ENCODE measurements at places on chromosomes 5 and 9.

- DNase-seq: no peak
Observed at GRCh38 chr9:18423791-18424531, 50.0 kb upstream of the ADAMTSL1 start.

DNA sequence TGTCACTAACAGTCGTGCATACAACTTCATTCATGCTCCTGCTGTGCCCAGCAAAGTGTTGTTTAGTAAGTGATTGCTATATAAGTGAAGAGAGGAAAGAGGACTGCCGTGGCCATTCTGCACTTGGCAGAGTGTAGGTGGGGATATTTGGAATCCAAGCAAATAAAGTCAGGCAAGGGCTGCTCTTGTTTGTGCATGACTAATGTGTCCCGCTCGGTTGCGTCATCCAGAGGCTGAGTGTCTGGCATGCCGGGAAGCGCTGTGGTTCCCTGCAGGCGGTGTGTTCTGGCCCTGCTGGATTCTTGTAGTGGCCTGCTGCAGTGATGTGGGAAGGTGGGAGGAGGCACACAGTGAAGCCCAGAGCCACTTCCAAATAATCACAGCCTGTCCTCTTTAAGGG lies 136.9 kb upstream of the ANKH start:
- DNase-seq: no peak

GRCh38 chr9:93057703-93058354 lies 672 bp upstream of the SUSD3 start:
- no peak for DNase-seq

DNA sequence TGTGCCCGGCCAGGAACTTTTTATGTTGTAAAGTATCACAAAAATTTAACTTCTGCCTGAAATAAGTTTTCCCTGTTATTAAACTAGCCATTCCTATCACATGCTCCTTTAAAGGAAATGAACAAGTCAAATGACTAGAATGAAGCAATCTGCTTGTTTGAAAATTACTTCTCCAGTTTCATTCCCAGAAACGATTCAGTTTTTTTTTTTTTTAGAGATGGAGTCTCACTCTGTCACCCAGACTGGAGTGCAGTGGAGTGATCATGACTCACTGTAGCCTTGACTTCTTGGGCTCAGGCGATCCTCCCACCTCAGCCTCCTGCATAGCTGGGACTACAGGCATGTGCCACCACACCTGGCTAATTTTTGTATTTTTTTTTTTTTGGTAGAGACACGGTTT lies 13.3 kb upstream of the GNG10 start:
- no peak for DNase-seq

- DNase-seq: no peak
Observed at GRCh38 chr5:75018805-75019587, 33.4 kb downstream of the GCNT4 start.

GRCh38 chr5:177542816-177543465 lies 11.4 kb downstream of the FAM193B start:
- peak; percentile 77 for DNase-seq

DNA sequence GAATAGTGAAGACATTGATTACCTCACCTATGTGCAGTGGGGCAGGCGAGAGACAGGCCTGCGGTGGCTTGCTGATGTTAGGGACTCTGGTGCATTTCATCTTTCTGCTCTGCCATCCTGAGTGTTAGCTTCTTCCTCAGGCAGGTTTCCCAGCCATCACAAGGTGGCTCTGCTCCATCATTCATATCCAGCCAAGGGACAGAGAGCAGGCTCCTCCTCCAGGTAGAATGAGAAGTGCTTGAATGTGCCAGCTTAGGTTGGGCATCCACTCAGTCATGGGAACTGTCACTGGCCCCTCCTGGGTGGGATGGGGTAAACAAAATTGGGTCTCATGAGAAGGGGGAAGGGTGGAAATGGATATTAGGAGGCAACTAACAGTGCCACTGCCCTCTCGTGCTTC lies 24.8 kb downstream of the GPR107 start:
- DNase-seq: no peak

DNA sequence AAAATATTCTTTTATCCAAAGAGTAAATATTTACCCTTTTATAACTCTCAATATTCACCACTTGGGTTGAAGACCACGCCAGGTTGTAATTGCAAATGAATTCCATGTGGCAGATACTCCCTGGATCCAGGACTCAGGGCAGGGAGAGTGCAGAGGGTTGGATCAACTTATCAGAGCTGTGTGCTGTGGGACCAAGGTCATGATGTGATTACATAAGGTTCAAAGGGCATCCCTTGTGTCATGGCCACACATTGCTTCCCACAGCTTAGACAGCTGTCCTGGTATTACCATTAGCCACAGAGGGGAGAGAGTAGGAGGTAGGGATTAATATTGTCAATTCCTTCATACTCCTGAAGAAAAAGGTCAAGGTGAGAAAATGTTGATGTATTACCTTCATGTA lies 133.9 kb downstream of the JAKMIP2 start:
- DNase-seq: no peak

DNA sequence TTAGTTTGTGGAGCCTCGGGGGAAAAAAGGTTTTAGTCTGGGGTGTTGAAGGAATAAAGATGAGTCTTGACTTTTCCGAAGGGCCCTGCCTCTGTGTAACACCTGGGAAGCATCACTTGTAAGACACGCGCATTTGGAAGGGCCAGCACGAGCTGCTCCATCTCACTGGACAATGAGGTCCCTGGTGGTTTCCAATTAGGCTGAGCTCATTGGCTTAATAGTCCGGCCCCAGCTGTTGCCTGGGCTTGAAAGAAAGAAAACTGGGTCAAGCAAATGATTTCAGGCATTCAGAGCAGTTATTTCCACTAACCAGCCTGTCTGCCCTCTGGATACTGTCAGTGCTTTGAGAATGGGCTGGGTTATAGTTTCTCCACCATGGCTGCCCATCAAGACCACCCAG lies 64.5 kb downstream of the NSUN2 start:
- no peak for DNase-seq

DNA sequence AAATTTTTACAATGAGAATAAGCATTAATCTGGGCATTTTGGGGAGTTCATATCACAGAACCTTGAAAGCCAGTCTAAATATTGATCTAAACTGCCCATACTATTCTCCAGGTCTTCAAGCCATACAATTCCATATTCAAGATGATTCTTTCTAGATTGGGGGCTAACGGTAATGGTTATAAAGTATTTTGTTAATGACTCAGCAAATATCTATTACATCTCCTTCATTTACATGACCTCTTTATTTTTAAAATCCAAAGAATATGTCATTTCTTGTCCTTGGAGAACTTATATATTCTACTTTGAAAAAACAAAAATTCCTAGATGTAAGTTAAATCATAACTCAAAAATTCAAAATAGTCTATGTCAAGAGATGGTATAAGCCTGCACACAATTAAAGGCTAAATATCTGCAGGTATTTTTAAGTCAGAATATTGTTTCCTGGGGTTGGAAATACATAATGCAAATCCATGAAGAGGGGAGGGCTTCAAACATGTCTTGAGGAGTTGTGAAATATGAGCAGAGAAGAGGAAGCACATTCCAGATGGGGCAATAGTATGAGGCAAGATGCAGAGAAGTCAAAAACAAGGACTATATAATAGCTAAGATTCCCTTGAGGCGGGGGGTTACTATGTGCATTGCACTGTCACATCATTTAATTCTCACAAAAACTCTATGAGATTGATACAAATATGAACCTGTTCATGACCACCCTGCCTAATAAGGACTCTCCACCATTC lies 526.4 kb downstream of the NR2F1-AS1 start:
- DNase-seq: no peak

DNA sequence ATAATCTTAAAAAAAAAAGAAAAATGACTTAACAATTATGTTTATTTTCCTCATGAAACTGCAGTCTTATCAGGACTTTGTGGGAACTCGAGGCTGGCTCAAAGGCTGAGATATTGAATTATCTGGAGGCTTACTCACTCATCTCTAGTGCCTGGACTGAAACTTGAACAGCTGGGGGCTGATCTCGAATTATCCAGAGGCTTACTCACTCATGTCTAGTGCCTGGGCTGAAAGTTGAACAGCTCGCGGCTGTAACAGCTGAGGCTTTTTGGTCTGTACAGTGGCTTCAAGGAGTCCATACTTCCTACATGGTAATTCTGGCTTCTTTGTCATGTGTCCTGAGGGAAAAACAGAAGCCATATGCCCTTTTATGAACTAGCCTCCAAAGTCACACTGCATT lies 371.9 kb downstream of the CETN3 start:
- DNase-seq: no peak

GRCh38 chr5:157345067-157345466 lies 79.1 kb downstream of the CYFIP2 start:
- no peak for DNase-seq

GRCh38 chr5:65825408-65826328 lies 100.7 kb upstream of the ERBIN start:
- no peak for DNase-seq

DNA sequence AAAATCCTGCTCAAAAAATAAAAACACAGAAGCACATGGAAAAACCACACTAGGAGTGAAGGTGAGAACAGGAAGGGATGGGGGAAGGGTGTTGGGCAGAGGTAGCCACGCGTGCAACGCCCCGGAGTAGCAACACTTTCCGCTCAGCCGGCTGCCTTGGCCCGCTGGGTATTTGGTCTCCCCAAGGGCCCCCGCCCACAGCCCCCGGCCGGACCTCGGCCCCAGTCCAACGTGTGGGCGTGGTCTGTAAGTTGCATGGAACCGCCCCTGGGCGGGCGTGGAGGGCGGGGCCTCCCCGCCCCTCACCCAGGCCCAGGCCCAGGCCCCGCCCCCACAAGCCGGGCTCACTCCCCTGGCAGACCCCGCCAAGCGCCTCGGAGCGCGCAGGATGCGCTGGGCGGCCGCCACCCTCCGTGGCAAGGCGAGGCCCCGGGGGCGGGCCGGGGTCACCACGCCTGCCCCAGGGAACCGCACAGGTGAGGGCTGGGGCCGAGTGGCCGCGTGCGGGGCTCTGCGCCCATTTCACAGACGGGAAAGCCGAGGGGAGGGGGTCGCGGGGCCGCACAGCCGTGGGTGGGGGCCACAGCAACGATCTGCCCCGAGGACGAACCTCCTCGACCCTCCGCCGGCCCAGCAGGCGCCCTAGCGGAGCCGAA lies at the start of gene SUSD3:
Gene SUSD3, plus strand, starts transcription at position 347 of the 656 bp plus-strand sequence. Its CDS starts 42 bp downstream, at position 389.
- DNase-seq: peak; percentile 93

DNA sequence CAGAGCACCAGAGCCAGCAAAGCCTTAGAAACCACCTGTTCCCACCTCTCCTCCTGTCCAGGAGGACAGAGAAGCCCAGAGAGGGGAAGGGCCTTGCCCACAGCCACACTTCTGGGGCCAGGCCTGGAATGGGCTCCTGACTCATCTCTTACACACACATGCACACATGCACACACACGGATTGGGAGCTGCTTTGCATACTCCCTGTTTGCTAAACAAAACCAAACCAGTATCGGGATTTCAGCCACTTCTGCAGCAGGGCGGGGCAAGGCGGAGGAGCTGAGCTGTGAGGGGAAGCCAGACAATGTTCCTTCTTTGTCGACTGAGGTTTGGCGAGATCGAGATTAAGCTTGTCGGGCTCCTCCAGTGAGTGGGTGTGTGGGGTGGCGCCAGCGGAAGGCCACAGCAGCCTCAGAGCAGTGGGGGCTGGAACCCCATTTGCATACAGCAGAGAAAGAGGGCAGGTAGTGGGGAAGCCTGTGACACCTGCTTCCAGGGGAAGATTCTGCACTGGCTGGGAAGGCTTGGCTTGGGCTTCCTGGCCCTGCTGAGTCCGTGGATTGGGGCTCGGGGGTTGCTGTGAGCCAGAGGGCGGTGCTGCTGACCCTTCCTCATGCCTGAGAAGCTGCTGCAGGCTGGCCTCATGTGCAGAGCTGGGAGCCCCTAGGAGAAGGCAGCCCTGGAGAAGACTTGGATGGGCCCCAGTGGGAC lies 16.1 kb downstream of the GFI1B start:
- peak; percentile 45 for DNase-seq

DNA sequence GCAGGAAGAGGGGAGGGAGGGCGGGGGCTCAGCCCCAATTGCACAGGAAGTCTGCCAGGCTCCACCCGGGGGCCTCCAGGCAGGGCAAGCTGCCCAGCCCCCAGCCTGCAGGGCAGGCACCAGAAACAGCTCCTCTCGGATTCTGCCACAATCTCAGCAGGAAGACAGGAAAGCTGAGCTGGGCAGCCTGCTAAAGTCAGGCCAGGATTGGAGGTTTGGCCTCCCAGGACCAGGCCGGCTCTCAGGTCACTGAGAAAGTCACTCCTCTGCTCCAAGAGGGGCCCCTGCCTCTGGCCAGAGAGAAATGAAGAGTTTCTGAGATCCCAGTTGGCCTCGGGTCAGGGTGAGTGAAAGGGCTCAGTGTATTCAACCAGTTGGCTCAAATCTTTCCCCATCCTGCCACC lies 54.6 kb upstream of the STXBP1 start:
- DNase-seq: peak; percentile 53

GRCh38 chr5:174547814-174548213 lies 176.6 kb upstream of the MSX2 start:
- no peak for DNase-seq

GRCh38 chr5:36269478-36269877 lies 27.8 kb upstream of the NADK2 start:
- no peak for DNase-seq

- DNase-seq: no peak
Observed at GRCh38 chr9:111423389-111423788, 60.8 kb downstream of the ECPAS start.
